ENCODE measurements at places on chromosomes 1 and 21.

GRCh38 chr1:26099780-26100179, 11.8 kb upstream of the PDIK1L start:
- no peak for DNase-seq

DNA sequence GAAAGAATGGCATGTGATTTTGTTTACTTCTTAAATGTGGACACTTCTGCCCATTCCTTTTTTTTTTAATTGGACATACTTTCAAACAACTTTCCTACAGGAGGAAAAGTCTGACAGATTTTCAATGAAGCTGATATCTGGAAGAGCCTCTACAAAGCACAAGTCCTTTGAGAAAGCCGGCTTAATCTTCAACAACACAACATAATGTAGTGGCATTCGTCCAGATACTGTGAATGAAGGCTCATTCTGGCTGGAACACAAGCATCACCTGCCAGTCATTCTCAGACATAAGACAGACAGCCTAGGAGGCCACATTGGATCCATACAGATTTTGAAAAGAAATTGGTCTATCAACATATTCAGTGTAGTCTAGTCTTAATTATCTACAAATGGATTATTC, 4.9 kb downstream of the OTUD7B start:
- no peak for DNase-seq

DNA sequence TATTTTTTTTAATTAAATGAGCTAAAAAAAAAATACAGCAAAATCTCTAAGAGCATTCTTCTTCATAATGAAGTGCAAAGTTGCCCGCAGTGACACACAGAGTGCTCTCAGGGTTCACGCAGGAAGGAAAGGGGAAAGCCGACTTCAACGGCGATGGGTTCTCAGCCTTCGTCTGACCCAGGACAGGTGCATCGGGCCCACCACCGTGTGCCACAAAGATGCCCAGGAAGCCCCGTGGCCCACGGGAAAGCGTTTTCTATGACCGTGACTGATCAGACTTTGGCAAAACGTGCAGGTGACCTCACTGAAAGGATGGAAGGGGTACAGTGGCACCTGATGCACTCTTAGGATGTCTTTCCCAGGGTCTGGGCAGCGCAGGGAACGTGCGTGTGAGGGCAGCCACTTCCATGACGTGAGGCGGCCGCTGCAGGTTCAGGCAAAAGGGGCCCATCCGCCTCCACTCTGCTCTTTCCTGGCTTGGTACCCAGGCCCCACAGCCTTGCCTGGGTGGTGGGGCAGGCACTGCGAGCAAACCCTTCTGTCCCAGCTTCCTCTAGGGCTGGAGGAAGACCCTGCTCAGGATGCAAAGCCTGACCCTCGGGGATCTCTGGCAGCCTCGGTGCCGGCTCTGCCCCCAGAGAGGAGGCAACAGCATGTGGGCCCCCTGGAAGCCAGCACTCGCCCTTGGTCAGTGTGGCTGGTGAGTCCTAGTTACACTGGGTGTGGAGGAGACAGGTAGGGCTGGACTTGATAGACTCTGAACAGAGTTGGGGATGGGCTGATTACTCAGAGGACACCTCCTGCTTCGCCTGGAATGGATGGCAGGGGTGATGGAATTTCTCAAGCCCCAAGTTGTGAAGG, 8.3 kb downstream of the LRRC47 start:
- no peak for DNase-seq

GRCh38 chr21:15976807-15977206, 247.0 kb downstream of the USP25 start:
- no peak for DNase-seq

GRCh38 chr1:110224240-110224995, 14.3 kb downstream of the KCNC4 start:
- DNase-seq: no peak

DNA sequence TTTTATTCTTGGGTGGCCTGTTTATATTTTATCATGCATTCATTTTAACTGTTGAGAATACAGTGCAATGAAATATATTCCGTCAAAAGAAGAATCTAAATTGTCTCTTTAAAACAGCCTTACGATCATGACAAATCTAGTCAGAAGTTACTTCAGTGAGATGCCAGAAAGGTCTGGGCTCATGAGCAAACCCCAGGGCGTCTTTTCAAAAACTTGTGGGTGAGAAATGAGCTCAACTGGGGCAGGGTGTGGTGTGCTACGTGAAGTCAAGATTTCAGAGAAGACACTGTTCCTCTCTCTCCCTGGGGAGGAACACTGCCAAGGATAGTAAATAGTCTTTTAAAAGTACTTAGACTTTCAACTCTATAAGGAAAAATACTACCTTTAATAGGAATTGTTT, 13.4 kb upstream of the UAP1 start:
- DNase-seq: no peak

DNA sequence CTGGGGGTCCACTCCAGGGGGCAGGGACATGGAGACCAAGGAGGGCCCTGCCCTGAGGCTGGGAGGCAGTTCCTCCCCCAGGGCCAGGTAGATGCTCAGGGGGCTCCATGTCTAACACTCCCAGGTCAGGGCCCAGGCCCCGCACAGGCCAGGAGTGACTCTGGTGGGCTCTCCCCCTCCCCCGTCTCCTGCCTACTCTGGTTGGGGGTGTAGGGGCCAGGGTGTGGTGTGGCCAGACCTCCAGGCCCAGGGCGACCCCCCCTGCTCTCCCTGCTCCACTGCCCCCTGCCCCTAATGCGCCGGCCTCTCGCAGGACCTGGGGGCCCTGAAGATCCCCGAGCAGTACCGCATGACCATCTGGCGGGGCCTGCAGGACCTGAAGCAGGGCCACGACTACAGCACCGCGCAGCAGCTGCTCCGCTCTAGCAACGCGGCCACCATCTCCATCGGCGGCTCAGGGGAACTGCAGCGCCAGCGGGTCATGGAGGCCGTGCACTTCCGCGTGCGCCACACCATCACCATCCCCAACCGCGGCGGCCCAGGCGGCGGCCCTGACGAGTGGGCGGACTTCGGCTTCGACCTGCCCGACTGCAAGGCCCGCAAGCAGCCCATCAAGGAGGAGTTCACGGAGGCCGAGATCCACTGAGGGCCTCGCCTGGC, 19.7 kb upstream of the CCDC27 start:
- DNase-seq: no peak

Measured in NCI-H510A treated with DMSO at 0.1 percent for 48 hours (cell line).